ENCODE measurements at places on chromosomes 7 and 10.
A peak's percentile ranks its signal among the peaks of the same experiment; 100 is the strongest.

DNA sequence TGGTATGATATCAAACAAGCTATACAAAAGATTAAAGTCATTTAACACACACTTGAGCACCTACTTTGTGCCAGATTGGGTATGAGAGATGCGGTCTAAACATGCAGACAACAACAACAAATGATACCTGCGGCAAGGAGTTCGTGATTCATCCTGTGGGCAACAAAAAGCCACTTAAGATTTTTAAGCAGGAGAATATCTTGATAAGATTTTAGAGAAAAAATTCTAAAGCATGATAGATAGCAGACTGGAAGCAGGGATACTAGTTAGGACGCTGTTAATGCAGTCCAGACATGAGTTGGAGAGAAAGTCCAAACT, 1.6 kb upstream of the KBTBD2 start:
- DNase-seq: no peak

- DNase-seq: peak; percentile 77
Measured at GRCh38 chr10:133378251-133379096, 588 bp upstream of the PAOX start.

GRCh38 chr7:101167645-101168411, 2.5 kb upstream of the VGF start:
- no peak for DNase-seq

DNA sequence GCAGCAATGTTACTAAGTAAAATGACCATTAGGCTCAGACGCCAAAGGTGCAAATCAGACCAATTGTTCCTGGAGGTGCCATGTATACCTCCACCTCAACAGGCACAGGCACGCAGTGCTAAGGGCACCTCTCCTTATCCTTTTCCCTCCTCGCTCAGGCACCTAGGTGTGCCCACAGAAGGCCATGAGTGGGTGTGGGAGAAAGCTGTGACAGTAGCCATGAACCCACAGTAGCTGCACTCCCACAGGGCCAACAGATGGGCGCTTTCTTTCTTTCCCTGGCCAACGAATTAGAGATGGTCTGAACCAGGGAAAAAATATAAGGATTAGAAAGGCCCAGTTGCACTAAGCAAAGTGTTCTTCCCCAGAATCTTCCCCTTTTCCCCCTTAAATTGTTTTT, 15.5 kb upstream of the TNS3 start:
- no peak for DNase-seq

- DNase-seq: no peak
Measured at GRCh38 chr7:43650457-43651052, 67.6 kb downstream of the STK17A start.

DNA sequence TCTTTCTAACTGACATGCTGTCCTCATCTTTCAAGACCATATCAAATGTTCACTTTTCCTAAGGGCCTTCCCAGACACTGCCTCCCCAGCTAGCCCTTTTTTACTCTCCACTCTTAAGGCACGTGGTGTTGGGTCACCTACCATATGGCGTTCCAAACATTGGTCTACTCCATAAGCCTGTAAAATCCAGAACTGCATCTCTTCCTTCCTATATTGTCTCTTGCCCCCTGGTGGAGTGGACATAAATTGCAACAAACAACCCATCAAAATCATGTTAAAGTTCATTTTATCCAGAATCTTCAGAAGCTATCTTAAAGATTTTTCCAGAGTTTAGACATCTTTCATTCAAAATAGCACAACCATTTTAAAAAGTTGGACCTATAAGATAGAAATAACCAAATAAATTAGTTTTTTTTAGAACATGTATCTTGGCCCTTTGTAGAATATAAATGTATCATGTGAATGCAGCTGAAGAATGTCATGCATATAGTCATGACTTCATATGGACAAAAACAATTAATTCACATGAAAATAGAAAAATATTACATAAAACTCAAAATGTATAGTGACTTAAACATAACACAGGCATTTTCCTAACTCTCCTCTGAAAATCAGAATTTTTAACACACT, 180.6 kb upstream of the CHRM2 start:
- DNase-seq: no peak

- no peak for DNase-seq
Measured at GRCh38 chr10:8047452-8048280, 6.8 kb upstream of the GATA3 start.
